ENCODE measurements at places on chromosomes 3 and 15.

GRCh38 chr3:58188173-58188564 lies 22.6 kb downstream of the DNASE1L3 start:
- no peak for DNase-seq

GRCh38 chr15:67537771-67538170 lies 4.7 kb upstream of the MAP2K5 start:
- no peak for DNase-seq

- DNase-seq, result no peak
Observed at GRCh38 chr15:78866803-78867202, 5.9 kb upstream of the MORF4L1 start.

DNA sequence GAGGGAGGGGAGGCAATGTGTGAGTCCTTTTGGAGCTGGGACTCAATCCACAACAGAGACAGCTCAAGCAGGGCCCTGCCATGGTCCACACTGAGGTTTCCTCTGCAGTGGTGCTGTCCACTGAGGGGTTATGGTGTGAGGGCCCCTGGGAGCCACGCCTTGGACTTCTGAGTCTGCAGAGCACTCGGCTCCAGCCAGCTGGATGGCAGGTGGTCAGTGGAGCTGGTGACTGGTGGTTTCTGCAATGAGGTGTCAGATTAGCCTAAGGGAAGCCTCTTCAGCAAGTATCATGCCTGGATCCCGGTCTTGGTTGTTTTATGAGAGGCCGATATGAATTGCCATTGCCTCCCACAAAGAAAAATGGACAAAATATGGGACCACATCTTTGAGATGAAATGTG lies 21.7 kb downstream of the LSM3 start:
- DNase-seq, result no peak

DNA sequence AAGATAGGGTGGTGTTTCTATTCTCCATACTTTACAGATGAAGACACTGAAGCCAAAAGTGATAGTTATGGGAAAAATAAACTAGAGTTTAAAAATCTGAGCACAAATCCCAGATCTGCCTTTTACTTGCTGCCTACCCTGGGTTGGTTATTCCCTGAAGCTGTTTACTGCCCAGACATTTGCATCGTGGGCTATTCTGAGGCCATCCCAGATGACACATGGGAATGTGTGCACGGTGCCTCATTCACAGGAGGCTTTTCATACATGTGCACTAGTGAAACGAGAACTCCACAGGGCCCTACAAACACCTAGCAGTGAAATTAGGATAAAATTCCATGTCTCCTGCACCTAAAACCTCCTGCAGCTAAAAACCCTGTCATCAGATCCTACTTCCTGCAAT lies 17.5 kb downstream of the MYO5C start:
- DNase-seq, result no peak

DNA sequence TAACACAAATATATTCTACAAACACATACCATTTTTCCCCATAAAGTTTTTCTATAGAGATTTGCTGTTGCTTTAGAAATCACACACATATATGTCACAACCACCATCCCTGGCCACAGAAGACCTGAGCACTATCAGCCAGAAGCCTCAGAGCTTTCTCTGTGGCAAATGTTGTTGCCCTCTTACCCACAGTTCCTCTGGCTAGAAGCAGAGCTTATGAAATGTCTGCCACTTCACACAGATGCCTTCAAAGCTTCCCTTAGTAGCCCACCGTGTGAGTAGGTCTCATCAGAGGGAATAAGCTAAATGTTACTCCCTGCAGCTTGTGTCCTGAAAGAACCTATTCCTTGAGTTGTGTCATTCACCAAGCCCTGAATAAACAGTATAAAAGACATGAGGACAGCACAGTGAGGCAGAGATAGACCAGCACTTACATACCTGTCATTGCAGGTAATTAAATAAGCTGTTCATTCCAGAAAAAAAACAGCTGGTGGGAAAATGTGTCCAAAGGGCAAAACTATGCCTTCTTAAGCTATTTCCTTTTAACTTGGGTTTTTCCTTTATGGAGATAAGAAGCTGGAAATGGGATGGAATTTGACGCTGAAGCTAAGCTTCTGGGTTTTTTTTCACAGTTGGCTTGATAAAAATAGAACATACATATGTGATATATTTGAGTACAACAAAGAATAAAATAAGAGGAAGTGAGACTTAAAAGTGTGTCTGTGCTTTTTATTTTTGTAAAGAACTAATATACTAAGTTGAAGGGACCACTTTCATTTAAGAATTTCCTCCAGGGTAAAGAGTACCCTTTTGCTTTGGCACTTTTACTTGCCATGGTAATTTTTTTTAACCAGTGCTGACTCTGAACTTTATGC lies 391.4 kb downstream of the KCNH8 start:
- no peak for DNase-seq

GRCh38 chr15:51313074-51313393 lies 25.4 kb downstream of the CYP19A1 start:
- DNase-seq, result no peak

GRCh38 chr15:27679203-27679602 lies 419.9 kb downstream of the OCA2 start:
- DNase-seq, result no peak

DNA sequence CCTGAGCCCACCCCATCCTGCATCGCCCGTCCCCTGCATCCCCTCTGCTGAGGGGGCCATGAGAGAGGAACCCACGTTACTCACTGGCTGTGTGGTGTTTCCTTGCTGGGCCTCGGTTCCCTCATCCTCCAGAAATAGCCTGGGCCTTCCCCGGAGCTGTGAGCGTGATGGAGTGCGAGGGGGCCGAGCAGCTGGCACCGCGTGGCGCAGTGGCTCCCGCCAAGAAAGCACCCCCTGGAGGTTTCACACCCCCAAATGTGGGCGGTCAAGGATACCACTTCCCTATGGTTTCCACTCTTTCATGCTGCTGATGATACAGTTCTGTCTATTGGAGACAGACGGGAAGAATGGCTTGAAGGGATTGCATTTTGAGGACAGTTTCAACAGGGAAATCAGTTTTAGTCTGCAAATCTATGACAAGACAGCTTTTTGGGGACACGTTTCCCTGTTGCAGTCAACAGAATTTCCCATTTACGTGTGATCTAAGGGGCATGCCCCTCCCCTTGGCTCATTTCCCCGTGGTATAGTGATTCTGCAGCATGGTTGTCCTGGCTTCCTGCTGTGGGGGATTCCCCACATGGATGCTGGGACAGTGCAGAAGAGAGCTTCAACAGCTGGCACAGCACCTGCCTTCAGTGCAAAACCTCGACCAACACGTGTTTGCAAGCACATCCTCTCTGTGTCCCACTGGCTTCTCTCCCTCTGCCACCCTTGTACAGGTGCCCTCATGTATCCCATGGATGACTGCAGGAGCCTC lies 377.5 kb downstream of the LRTM1 start:
- DNase-seq, result no peak

GRCh38 chr3:39190281-39191025 lies 1.9 kb downstream of the XIRP1 start:
- DNase-seq, result no peak

GRCh38 chr3:30350901-30351300 lies 255.5 kb upstream of the TGFBR2 start:
- DNase-seq, result no peak

GRCh38 chr3:44355362-44356033 lies 16.9 kb downstream of the TCAIM start:
- DNase-seq, result no peak

DNA sequence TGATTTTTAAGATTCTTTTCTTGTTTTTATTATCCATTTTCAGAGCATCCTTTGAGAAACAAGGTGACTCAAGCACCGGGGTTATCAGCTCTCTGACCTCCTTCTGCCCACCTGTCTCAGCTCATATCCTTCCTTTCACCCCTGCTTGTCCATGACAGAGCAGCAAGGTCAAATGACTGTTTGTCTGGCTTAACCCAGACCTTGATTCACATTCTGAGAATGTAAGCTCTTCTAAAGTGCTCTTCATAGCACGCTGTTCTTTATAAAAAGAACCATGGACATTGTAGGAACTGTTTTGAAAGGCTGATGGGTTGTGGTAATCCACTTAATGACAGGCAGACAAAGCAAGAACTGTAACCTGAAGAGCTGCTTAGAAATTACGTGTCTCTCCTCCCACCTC lies 122.5 kb downstream of the CHST2 start:
- no peak for DNase-seq

Data from CD4-positive, alpha-beta T cell treated with Interleukin-17A for 4 hours (primary cell).